Vagina (tissue), 2 donors: ENCODE measurements at places on chromosomes 7 and 10. TPM values are rescaled to one million over a fixed set of nuclear protein-coding genes. Genes with fewer than 3 reads are reported as not detected.

The C7orf33 gene
- not detected for total RNA-seq

The SPAM1 gene
- total RNA-seq, result not detected

The IFIT1B gene
- not detected for total RNA-seq

The TMEM213 gene
- not detected for total RNA-seq

The ETV1 gene
- 4.2 TPM for total RNA-seq

- peak; percentile 62 for DNase-seq
Measured at GRCh38 chr10:96257944-96258343, 13.4 kb downstream of the BLNK start.

- no peak for DNase-seq
Measured at GRCh38 chr7:148535217-148535616, 55.3 kb upstream of the C7orf33 start.

DNA sequence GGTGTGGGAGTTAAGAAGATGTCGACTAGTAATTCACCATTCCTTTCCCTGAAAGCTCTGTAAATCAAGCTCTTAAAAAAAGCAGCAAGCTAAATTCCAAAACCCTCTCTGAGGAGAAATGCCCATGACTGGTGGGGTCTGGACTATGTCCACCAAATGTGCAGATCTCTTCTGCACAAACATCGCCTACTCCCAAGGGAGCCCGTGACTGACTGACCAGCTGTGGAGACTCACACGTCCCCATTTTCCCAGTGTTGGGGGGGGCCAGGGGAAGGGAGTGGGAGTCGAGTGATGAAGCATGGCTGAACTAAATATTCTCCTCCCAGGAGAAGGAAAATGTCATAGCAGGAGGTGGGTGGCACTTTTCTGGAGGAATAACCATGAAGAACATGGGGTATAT lies 164.1 kb upstream of the HPS1 start:
- DNase-seq, result no peak

- no peak for DNase-seq
Measured at GRCh38 chr10:31352436-31353226, 33.6 kb downstream of the ZEB1 start.

DNA sequence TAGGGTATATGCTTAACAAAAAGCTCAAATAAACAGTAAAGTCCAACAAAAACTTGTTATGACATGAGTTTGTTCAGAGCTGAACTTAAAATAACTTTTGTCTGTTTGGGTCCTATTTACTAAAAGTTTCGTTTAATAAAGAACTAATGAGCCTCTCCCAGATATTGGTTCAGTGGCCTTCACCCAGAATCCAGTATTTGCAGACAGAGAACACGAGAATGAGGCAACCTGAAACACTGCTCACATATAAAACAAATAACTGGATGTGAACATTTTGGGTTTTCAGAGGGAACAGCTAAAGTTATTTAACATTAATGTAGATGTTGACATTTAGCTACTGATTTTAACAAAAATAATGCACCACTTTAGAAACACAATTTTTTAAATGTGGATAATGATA lies 98.3 kb downstream of the RNF133 start:
- DNase-seq, result no peak

- DNase-seq, result no peak
Measured at GRCh38 chr7:130387628-130388403, 7.5 kb downstream of the CPA1 start.

GRCh38 chr10:119969609-119970008 lies 77.1 kb downstream of the SEC23IP start:
- no peak for DNase-seq

GRCh38 chr7:108066486-108066885 lies 63.5 kb upstream of the LAMB1 start:
- no peak for DNase-seq

DNA sequence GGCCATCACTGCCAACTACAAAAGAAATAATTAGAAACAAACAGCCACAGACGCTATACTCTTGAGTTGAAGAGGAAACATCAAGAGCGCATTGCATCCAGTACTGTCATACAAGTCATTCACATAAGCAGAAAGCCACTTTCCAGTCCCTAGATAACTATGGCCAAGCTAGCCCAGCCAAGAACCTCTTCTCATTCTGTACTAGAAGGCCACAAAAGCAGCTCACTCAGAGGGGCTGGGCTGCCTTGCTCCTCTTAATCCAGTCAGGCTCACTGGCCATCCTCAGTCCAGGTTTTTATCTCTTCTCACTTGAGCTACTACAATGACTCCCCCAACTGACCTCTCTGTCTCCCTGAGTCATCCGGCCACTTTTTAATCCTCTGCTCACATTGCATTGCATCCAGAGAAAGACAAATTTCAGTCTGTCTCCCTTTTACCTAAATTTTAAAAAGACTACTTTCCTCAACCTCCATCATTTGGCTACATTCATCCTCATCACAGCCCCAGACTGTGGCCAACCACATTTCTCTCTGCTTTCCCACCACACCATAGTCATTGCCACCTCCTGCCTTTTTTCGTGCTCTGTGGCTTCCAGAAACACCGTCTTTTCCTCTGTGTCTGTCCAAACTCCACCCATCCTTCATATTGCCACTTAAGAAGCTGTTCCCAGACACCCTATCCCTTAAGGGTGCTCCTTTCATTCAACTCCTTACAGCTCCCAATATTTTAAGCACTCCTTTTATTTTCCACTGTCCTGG lies 25.0 kb downstream of the PPP1R3C start:
- no peak for DNase-seq

DNA sequence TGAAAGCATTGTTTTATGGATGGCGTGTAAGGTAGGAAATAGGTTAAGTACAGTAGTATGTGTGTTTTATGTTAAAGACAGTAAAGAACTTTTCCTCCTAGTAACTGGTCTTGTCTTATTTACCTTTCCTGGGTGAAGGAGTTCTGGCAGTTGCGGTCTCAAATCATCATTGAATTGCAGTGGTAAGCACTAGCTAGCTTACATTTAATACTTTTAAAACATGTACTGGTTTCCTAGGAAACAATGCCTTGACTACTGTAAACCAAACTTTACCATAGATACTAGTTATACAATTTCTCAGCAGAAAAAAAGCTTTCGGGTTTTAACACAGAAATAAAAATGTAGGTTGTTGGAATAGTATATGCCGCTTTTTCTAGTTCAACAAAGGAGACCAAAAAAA lies 37.7 kb downstream of the PRKG1 start:
- no peak for DNase-seq
